ENCODE measurements at places on chromosomes 1 and 21.

GRCh38 chr1:73899311-73899710 lies 298.7 kb downstream of the LRRIQ3 start:
- no peak for DNase-seq

- DNase-seq: no peak
These were observed 37.8 kb upstream of the PRELP start for GRCh38 chr1:203437696-203438315.

GRCh38 chr1:33360367-33360766 lies 39.5 kb upstream of the A3GALT2 start:
- no peak for DNase-seq

DNA sequence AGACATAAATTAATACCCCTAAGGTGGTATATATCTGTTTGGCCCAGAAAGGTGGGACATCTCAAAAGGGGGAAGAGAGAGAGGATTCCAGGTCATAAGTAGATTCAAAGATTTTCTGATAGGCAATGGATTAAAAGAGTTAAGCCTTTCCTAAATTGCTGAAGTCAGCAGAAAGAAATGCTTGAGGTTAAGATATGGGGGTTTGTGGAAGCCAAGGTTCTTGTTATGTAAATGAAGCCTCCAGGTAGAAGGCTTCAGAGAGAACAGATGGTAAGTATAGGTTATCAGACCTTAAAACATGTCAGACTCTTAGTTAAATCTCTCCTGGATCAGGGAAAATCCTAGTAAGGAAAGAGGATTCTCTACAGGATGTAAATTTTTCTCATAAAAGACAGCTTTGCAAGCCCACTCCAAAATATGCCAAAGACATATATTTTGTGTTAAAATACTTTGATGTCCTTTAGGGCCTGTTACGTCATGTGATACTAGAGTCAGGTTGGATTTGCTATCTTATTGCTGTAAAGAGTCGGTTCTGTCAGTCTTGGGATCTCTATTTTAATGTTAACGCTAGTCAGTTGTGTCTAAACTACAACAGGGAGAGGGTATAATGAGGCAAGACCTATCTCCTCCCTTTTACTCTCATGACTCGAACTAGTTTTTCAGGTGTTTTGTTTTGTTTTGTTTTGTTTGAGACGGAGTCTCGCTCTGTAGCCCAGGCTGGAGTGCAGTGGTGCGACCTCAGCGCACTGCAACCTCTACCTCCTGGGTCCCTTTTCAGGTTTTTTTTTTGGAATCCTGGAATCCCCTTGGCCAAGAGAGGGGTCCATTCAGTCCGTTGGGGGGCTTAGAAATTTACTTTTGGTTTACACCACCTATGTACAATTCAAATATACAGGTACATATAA lies 30.6 kb downstream of the RGS2 start:
- DNase-seq: no peak

DNA sequence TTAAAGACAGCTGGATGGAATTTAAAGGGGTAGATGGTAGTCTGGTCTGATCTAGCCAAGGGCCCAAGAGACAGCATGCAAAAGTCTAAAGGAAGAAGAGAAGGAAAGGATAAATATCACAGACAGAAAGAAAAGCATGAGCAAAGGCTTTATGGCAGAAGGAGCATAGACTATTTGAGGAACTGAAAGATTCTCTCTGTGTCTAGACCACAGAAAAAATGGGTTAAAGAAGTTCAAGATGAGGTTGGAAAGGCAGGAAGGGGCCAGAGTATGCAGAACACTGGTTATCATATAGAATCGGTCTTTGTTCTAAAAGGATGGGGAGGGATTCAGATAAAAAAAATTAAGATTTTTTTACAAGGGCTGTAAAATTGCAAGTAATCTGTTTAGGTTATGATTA lies 136.8 kb upstream of the SGIP1 start:
- no peak for DNase-seq

Data from Caco-2 (cell line).